ENCODE measurements at places on chromosomes 7 and 10. TPM values are rescaled to one million over a fixed set of nuclear protein-coding genes. Genes with fewer than 3 reads are reported as not detected.

- no peaks in the 10 kb centered on the region for H3K4me1 ChIP-seq
- no peak for DNase-seq
- no peak overlapping the region for H3K27ac ChIP-seq
- H3K4me3 ChIP-seq = no peak overlapping the region
- no peaks in the 10 kb centered on the region for H3K36me3 ChIP-seq
Measured at GRCh38 chr10:53071505-53072125, 299.0 kb upstream of the MBL2 start.

Gene TAF5
- total RNA-seq = 3.7 TPM

- no peak overlapping the region for H3K27ac ChIP-seq
- no peak overlapping the region for H3K4me3 ChIP-seq
- H3K36me3 ChIP-seq = no peaks in the 10 kb centered on the region
- no peaks in the 10 kb centered on the region for H3K27me3 ChIP-seq
Measured at GRCh38 chr7:123184271-123184670, 15.5 kb downstream of the SLC13A1 start.

DNA sequence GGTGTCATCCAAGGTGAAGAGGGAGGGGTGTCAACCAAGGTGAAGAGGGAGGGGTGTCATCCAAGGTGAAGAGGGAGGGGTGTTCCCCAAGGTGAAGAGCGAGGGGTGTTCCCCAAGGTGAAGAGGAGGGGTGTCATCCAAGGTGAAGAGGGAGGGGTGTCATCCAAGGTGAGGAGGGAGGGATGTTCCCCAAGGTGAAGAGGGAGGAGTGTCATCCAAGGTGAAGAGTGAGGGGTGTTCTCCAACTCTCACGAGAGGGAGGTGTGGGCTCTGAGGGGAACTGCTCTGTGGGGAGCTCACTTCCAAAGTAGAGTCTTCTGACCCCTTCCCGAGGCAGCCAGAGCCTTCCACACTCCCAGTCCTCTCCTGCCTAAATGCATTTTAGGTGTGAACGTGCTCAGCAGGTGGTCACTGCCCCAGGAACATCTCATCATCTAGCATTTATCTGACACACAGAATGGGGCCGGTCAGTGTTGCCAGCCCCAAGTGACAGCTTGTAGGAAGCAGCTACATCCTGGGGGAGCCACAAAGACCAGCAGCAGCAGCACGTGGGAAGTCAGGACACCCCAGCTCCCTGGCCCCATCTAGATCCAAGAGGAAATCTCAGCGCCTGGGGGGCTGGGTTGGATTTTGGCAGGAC is 323.8 kb downstream of the GLRX3 start:
- H3K4me3 ChIP-seq = no peak overlapping the region
- no peaks in the 10 kb centered on the region for H3K27me3 ChIP-seq
- no peak for DNase-seq
- no peak overlapping the region for H3K27ac ChIP-seq
- no peaks in the 10 kb centered on the region for H3K36me3 ChIP-seq

Data from thoracic aorta (tissue), 2 donors.